ENCODE measurements at places on chromosomes 6 and 20. TPM values are rescaled to one million over a fixed set of nuclear protein-coding genes. Genes with fewer than 3 reads are reported as not detected.

DNA sequence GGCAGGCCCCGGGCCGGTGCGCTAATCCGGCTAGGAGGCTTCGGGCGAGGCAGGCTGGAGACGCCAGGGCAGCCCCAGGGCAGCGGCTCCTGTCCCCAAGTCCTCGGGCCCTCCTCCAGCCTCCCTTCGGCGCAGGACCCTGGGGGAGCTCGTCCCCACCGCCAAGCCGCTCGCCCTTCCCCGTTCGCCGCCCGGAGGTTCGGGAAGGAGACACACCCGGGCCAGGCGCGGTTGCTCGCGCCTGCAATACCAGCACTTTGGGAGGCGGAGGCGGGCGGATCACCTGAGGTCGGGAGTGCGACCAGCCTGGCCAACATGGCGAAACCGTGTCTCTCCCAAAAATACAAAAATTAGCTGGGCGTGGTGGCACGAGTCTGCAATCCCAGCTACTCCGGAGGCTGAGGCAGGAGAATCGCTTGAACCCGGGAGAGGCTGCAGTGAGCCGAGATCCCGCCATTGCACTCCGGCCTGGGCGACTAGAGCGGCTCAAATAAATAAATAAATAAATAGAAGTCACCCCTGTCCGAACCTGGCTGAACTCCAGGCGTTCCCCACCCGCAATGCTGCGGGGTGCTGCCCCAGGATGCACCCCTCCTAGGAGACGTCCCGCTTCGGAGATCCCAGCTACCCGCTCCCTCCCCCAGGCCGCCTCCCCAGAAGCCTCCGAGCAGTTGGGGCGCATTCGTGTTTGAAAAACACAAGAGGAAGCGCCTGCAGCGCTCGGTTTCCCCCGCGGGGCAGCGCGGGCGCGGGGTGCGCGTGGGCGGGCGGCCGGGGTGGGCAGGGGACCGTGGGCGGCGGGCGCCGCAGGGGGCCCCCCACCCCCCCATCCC lies 27.5 kb downstream of the SERPINB9 start:
- no peak for DNase-seq

DNA sequence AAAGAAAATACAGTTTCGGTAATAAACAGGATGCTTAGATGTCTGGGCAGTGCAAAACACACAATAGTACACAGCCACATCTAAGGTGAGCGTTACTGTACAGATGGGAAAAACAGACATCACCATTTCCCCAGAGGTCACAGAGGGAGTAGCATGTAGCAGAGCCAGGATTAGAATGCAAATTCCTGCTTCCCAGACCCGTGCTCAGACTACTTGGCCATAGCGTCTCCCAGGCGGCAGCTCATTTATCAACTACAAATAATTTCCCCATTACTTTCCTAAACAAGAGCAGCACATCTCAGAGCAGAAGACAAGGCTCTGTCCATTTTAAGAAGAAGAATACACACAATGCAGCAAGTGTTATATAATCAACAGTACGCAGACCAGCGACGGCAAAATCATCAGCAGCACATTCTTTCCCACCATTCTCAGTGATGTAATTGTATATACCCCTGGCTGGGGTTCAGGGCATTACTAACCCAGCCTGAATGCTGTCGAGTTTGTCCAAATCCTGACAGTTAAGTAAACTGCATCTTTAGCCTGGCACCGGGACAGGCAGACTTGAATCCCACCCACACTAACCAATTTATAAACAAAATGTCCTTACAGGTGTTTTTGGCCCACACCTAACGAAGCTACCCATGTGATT lies 61.9 kb downstream of the CNKSR3 start:
- no peak for DNase-seq

GRCh38 chr20:63042448-63043071 lies 35.8 kb upstream of the BHLHE23 start:
- DNase-seq: no peak

- DNase-seq: no peak
Observed at GRCh38 chr6:44470746-44471145, 83.2 kb downstream of the CDC5L start.

DNA sequence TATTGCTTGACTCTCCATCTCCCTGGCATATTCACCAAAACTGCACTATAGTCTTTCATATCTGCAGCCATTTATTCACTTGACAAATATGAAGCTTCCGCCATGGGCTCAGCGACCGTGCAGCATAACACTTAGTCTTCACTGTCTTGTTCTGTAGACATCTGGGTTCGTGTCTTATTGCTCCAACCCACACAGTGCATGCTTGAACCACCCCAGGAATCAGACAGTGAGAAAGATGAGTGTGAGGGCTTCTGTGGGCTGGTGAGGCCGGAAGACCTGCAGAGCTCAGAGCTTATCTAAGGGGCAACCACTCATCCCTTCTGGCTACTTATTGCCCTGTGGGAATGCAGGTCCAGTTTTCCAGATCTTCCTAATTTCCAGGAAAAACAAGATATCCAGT lies 19.9 kb upstream of the FAM50B start:
- no peak for DNase-seq

DNA sequence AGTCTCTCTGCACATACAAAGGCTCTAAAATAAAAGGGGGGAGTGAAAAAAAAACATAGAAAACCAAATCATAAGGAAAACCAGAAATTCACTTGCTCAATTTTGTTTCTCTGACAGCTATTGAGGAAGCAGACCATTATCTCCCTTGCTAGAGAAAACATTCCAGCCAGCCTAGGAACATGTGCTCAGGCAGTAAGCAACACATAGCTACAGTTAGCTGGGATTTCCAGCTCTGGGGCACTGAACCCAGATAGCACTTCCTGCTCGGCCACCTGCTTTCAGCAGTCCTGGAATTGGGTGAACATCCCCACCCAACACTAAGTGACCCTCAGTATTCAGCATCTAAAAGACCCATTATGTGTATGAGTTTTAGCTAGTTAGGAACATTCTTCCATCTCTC lies 61.3 kb downstream of the TNFRSF21 start:
- DNase-seq: no peak

DNA sequence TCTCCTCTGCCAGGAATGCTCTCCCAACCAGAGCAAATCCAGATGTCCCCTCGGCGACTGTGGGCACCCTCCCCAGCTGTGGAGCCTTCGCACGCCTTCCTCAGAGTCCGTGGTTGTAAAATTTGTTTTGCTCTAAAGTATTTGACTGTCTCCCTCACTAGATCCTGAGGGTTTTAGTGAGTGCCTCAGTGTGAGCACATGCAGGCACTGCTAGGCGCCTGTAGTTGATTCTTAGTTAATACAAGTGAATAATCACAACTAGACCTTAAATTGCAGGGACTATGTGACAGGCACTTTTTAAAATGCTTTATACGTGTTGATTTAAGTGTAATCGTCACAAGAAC lies 680 bp upstream of the MTCH1 start:
- no peak for DNase-seq

DNA sequence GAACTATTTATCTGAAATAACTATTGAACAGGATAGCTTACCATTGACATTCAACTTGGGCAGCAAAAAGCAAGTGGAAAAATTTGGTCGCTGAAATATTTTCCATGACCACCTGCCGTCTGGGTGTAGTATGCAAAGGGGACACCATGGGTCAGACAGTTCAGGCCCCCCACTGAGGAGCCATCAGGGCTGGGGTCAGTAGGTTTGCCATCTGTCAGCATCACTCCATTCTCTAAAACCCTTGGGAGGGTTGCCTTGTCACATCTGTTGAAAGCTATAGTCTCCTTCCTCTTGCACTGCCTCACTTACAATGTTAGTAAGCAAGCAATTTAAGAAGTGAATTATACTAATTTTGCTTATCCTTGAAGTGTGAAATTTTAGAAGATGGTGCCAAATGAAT lies 44.9 kb downstream of the NRN1 start:
- DNase-seq: no peak

DNA sequence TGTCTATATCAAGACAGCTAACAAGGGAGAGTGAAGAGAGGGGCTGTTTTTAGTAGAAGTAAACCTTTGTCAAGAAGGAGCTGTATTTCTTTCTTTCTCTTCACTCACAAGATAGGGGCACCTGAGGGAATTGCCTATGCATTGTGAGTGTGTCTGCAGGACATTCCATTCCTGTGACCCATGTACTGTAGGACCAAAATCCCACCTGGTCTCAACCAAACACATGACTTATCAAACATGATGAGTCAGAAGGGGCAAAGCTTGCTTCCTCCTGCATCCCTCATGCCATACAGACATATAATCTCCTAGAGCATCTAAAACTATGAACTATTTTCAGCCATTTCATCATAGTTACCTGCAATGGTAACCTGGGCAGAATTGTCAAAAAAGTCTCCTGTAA lies 21.8 kb downstream of the PKHD1 start:
- no peak for DNase-seq

DNA sequence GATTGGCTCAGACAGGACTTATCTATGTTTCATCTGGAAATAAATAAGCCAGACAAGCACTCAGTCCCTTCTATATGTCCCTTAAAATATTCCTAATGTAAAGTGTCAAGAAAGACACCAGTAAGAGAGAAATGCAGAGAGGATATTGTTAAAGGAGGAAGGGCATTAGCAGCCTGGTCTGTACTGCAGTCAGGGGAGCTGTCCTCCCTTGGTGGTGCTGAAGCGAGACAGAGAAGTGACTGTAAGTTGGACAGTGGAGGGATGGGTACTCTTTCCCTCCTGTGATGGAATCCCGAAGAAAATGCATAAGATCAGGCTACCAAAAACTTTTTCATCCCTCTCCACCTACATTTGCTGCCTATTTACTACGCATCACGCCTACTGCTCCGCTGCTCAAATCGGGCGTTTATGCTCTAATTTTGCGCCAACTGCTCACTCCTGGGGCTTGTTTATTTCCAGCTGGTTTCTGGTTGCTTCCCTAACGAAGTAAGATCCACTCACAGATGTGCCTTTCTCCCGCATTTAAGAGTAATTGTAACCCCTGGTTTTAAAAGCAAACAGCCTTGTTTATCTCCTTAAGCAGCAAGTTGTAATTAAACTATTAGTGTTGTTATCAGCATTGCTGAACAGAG lies 35.2 kb downstream of the PHACTR1 start:
- peak; percentile 67 for DNase-seq

DNA sequence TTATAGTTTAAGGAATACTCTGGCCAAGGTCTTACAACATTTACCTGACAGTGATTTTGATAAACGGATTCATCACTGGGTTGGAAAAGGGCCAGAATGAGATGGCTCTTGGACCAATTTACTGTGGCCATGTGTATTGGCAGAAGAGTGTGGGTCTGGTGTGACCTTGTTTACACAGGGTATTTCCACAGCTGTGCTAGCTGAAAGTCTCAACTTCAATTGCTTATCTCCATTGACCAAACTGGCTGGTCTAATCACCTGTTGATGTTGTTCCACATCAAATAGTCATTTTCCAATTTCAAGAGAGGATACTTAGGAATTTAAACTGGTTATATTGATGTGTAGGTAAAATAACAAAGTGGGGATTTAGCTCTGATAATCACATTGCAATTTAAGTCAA lies 501.6 kb upstream of the MAP3K7 start:
- DNase-seq: no peak

DNA sequence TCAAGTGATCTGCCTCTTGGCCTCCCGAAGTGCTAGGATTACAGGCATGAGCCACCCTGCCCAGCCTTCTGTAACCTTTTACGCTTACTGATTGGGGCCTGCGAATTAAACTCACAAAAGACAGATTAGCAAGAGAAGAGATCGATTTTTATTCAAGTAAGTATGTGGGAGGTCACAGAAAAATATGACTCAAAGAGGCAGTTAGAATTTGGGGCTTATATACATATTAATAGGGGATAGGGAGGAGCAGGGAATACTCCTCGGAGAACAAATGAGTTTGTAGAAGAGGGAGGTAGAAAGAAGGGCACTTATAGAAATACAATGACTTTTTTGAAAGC lies 78.9 kb downstream of the CD24 start:
- no peak for DNase-seq

DNA sequence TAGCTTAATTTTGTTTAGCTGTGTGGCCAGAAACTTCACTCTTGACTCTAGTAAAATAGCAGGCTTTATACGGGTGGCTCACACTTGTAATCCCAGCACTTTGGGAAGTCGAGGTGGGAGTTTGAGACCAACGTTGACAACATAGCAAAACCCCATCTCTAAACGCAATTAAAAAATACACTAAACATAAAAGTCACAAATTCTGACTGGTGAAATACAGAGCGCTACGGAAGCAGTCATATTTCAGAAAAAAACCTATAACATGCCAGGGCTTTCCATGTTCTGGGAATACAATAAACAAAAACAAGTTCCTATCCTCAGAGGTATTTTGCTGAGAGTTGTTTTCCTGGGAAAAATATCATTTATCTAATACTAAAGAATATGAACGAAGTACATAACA lies 24.8 kb upstream of the ZSCAN23 start:
- no peak for DNase-seq

DNA sequence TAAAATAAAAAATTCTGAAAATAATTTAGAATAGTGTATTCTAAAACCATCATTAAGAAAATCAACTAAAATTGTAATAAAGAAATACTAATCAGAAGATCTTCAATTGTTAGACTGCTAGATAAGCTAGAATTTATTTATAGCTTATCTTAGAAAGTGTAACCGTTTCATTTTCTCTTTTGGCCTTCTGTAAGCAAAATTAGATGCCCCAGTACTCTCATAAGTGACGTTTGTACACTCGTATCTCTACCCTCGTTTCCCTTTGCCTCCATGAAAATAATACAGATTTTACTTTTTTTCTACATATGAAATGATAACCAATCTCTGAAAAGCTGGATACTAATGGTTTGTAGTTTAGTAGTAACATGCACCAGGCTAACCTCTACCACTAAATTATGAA lies 19.8 kb downstream of the DSE start:
- no peak for DNase-seq

DNA sequence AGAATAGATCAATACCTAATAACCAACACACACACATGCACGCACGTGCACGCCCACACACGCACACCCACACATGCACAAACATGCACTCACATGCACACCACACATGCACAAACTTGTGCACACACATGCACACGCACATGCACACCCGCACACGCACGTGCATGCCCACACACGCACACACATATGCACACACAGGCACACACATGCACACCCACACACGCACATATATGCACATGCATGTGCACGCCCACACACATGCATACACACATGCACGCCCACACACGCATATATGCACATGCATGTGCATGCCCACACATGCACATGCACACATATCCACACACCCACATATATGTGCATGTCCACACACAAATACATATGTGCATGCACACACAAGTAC lies 26.2 kb upstream of the CHRNA4 start:
- DNase-seq: no peak

The FRMD1 gene
- 20.4 TPM for polyA plus RNA-seq

The DTD1 gene
- polyA plus RNA-seq: 31.2 TPM

The DXO gene
- polyA plus RNA-seq: 30.7 TPM

The MRPS26 gene
- 54.4 TPM for polyA plus RNA-seq

The NKX2-2 gene
- polyA plus RNA-seq: not detected

The CDK5RAP1 gene
- 31.7 TPM for polyA plus RNA-seq

The CDH26 gene
- polyA plus RNA-seq: 1.1 TPM

The ZSCAN9 gene
- 29.6 TPM for polyA plus RNA-seq

The VWA7 gene
- polyA plus RNA-seq: 8.5 TPM

The OLIG3 gene
- polyA plus RNA-seq: not detected

The TAF4 gene
- polyA plus RNA-seq: 16.7 TPM

The THBD gene
- 6.2 TPM for polyA plus RNA-seq

The TLDC2 gene
- 2.5 TPM for polyA plus RNA-seq
